ENCODE measurements at places on chromosomes 4 and X.

DNA sequence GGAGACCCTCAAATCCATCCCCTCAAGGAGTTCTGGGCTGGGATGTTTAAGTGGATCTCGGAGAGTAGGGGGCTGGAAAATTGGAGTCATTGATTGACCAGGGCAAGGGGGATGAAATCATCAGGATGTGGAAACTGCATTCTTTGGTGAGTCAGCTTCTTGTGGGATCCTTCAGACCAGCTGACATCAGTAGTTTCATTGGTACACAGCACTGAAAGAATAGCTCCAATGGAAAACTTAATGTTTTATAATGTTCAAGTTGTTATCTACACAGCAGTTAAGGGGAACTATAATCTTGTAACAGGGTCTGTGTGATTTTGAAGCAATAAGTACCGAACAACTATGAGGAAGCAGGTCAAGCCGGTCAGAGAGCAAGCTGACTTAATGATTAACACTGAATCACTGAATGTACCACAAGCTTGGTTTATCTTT lies 506.1 kb downstream of the RPA4 start:
- DNase-seq = no peak

DNA sequence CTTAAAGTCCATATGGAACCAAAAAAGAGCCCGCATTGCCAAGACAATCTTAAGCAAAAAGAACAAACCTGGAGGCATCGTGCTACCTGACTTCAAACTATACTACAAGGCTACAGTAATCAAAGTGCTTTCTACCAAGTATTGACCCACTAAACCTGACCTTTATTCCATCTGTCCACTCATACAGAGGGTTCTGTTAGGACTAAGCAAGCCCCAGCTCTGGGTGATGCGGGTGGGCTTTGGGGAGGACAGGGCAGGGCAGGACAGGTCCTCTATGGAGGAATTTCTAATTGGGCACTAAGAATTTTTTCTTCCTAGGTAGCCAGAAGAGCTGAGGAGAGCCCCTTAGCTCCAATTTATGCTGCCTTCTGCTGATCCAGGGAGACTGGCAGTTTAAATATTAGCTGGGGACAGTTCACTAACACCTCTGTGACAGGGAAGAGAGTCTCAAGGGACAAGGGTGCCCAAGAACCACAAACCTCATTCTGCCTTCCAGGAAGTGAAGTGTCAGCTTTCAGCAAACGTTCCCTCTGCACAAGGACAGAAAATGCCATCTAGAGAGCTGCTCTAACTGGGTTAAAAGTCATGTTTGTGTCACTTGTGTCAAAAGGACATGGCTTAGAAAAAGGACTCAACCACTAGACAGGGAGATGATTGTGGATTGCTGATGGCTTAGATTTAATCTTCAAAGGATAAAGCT lies 143.2 kb downstream of the KIT start:
- DNase-seq = peak; percentile 20

DNA sequence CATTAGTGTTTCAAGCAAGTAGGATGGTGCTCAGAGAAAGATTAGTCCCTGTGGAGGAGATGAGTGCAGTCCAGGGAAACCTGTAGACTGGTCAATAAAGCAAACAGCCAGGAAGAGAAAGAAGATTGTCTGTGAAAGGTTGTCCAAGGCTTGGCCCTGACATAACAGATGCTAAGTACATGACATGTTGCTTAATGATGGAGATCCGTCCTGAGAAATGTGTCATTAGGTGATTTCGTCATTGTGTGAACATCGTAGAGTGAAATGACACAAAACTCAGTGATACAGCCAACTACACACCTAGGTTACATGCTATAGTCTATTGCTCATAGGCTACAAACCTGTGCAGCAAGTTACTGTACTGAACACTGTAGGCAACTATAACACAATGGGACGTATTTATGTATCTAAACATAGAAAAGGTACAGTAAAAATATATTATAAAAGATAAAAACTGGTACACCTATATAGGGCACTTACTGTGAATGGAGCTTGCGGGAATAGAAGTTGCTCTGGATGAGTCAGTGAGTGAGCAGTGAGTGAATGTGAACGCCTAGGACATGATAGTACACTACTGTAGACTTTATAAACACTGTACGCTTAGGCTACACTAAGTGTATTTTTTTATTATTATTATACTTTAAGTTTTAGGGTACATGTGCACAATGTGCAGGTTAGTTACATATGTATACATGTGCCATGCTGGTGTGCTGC lies 9.0 kb upstream of the PRSS48 start:
- no peak for DNase-seq

DNA sequence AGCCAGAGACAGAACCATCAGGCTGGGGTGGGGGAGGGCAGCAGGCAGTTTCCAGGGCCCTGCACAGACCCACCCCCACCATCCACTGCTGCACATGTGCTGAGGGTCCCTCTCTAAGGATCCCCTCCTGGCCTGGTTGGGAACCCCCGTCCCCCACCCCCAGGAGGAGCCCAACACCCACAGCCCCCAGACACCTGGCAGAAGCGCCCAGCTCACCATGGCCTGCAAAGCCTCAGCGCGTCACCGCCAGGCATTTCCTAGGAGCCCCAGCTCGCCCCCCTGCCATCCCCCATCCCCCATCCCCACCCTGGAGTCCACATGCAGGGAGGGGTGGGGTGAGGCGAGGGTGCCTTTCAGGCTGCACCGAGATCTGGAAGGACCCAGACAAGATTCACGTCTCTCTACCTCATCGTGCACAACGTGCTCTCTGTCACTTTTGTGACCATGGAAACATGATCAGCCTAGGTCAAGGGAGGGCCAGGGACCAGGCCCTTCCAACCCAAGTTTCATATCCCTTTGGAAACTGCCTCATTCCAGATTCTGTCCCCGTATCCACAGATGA lies 9.3 kb downstream of the MXD4 start:
- DNase-seq = no peak

All from NCI-H2029 treated with DMSO at 0.1 percent for 48 hours (cell line).